ENCODE measurements at places on chromosomes 13 and 19.

DNA sequence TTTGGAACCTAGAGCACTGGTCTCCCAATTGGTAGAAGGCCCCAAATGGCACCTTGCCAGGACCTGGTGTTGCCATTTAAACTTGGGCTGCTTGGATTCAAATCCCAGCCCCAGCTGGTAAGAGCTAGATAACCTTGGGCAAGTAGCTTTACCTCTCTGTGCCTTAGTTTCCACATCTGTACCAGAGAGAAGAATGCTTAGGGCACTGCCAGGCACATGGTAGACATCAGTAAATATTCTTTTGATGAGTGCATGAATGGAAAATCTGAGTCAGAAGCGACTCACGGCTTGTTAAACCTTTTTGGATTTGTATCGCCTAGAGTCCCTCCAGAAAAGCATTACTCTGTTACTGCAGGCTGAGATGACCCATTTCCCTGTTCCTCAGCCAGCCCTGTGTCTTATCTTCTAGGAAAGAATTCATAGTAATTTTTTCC, 90.9 kb downstream of the SIPA1L3 start:
- DNase-seq: no peak

- DNase-seq: no peak
Measured at GRCh38 chr19:36099166-36099785, 11.7 kb upstream of the OVOL3 start.

DNA sequence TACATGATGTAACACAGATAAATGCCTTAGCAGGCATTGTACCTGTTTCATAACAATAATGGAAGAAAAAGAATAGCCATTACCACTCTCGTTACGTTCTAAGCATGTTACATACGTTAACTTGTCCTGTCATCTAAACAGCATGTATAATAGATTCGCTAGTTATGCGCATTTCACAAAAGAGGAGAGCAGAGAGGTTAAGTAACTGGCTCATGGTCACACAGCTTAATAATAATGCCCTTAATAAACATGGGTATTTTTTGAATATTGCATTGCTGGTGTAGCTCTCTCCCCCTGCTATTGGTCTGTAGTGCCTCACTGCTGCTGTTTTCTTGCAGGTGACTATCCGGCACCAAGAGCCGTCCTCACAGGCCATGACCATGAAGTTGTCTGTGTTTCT, 188.3 kb upstream of the MAB21L1 start:
- no peak for DNase-seq

DNA sequence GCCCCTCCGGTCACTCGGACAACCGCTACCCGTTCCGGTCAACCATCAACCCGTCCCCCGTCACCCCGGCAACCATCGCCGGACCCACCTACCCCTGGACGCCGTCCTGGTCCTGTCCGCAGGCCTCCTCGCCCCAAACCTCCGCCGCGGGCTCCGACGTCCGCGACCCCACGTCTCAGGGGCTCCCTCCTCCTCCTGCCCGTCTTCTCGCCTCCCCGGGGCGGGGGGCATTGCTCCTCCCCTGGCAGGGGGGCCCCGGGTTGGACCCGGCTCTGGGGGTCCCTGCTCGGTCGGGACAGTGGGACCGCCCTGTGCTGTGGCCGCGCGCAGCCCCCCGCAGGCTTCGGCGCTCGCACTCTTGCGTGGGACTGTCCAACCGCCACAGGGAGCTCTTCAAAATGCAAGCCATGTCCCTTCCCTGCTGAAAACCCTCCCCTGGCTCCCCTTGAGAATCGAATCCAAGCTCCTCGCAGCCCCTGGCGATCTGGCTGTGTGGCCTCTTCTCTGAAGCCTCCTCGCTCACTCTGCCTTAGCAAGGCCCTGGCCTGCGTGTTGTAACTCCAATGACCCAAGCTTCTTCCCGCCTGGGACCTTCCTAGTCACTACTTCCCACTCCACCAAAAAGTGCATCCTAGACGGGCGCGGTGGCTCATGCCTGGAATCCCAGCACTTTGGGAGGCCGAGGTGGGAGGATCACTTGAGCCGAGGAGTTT, 8.4 kb downstream of the EPHX3 start:
- DNase-seq: peak; percentile 7

DNA sequence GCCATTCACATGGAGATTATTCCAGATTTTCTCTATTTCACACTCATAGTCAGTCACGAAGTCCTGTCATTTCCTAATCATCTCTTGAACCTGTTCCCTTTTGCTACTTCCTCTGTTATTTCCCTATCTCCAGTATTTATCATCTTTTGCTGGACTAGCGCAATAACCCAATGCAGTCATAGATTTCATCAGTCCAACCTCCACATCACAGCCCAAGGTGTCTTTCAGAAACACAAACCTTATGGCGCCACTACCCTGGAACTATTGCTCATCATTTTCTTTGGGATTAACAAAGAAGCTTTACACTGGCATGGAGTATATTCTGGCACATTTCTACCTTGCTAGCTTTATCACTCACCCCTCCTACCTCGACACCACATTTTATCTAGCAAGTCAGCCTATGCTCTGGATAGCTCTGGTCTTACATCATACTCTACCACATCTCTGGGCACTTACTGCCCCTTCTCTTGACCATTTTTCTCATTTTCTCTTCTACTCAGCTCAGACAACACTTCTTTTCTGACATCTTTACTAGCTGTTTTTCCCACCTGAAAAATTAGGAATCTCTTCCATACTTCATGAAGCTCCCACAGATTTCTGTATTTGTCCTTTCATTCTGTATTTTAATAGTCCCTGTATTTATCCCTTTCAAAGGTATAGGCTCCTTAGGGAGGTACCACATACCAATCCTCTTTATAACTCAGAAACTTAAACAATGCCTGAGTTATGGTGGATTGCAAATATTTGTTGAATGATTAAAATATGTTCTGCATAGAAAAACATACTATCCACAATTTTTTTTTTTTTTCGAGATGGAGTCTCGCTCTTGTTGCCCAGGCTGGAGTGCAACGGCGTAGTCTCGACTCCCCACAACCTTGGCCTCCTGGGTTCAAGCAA, 534.7 kb downstream of the KLF12 start:
- DNase-seq: no peak

GRCh38 chr13:51349016-51349415, 9.5 kb downstream of the SERPINE3 start:
- DNase-seq: no peak

DNA sequence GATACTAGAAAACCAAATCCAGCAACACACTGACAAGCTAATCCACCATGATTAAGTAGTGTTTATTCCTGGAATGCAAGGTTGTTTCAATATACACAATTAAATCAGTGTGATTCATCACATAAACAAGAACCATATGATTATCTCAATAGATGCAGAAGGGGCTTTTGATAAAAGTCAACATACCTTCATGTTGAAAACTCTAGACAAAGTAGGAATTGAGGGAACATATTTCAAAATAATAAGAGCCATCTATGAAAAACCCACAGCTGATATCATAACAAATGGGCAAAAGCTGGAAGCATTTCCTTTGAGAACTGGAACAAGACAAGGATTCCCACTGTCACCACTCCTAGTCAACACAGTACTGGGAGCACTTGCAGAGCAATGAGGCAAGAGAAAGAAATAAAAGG, 213.6 kb upstream of the CSNK1A1L start:
- DNase-seq: no peak

- no peak for DNase-seq
Measured at GRCh38 chr19:18300930-18301717, 19.7 kb upstream of the JUND start.

GRCh38 chr13:25529425-25529824, 157.7 kb downstream of the ATP8A2 start:
- DNase-seq: no peak

GRCh38 chr19:28482221-28482620, 730.7 kb downstream of the UQCRFS1 start:
- peak; percentile 31 for DNase-seq

DNA sequence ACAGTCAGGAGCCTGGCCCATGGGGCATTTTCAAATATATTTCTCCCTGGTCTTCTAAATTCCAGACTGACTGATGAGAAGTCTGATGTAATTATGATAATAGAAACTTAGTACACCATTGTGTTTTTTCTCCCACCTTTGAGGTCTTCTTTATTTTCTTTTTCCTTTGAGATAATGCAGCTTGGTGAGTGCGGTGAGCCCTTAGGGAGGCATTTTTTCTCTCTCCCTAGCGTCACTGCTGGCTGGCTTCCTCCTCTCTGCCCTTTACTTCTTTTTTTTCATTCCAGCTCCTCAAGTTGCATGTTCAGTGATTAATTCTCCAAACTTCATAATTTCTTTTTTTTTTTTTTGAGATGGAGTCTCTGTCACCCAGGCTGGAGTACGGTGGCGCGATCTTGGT, 12.8 kb upstream of the CDC42EP5 start:
- no peak for DNase-seq

Data from NCI-H1417 (cell line).